ENCODE measurements at places on chromosomes 6 and 20. TPM values are rescaled to one million over a fixed set of nuclear protein-coding genes. Genes with fewer than 3 reads are reported as not detected.

DNA sequence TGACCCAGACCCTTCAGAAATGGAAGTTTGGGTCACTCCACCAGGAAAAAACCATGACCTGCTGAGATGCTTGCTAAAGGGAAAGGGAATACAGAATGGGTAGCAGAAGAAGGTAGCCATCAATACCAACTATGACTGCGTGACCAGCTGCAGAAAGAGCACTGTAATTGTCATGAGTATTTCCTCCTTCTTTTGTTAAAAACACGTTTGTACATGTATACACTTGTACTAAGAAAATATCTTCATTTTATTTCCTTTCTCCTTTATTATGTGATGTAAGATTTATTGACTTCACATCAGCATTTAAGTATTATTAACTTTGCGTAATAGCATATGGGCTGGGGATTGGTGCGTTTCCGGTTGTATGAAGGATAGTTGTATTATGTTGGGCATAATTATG is 12.6 kb upstream of the MUC21 start:
- DNase-seq, result no peak

- DNase-seq, result no peak
These were observed 182.4 kb upstream of the TSHZ2 start for GRCh38 chr20:52789716-52790115.

DNA sequence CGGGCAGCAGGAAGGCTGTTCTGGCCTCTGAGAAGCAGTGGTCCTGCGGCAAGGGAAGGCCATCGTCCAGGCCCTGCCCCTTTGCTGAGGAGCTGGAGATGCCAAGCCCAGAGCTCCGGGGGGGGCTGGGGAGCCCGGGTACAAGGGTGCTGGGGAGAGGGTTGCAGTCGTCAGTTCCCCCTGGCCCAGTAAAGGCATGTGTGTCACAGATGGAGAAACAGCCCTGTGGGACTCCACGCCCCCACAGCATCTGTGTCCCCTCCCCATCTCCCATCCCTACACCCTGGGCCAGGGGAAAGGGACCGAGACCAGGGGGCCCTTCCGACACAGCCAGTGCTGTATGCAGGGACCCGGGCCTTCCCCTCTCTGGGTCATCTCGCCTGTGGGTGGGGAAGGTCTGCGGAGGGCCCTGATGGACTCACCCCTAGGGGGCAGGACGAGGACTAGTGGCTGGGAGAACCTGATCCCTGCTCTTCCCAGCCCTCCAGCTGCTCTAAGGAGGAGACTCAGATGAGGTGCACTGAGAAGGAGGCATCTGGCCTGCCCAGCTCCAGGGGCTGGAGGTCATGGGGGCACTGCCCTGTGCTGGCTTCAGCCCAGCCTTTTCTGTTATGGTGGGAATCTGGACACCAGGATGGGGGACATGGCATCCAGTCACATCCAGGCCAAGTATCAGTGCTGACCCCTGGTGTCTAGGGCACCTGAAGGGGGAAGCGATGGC is 609 bp downstream of the MYL9 start:
- DNase-seq, result peak; percentile 89

- DNase-seq, result no peak
These were observed 30.4 kb downstream of the TRMT6 start for GRCh38 chr20:5919626-5920544.

C6orf15 gene
- total RNA-seq, result not detected

GRCh38 chr6:7674291-7674690 is 51.6 kb upstream of the BMP6 start:
- DNase-seq, result no peak

DNA sequence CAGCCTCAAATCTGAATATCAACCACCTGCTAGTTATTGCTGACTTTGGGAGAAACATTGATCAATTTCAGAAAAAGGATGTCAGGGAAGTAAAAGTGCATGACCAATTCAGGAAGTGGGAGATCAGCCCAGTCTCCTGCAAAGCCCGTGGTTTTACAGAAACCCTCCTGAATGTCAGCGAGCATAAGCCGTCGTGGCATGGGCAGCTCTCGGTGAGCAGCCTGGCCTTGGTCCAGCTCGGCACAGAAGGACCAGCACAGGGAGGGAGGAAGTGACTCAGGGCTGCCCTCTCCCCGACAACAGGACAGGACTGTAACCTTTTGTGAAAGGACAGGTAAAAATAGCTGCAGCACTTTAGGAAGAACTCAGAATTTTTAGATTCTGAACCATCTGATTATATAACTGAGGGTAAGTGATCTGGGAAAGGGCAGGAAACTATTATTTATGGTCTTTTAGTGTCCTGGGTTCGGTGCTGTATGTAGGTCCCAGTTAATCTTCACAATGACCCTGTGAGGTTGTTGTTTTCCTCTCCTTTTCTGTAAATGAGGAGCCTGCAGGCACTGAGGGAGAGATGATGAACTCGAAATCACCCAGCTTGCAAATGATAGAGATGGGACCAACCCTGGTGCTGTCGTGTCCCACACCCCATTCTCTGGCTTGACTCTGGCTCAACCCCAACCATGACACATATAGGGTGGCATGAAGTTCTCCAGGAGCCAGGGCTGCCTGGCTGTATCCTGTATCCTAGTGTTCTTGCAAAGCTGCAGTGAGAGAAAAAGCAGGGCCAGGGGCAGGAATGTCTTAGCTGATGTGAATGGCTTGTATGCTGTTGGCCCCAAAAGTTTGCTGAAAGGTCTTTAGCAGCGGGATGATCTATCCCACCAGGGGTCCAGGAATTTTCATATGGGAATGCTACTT is 37.6 kb downstream of the NRN1 start:
- DNase-seq, result no peak

Data from sigmoid colon (tissue), 7 donors.